ENCODE measurements at places on chromosomes 4 and X.

GRCh38 chrX:51421972-51422597 is 74.3 kb downstream of the NUDT11 start:
- no peak for DNase-seq

- DNase-seq, result no peak
Measured at GRCh38 chr4:137389911-137390520, 142.3 kb downstream of the PCDH18 start.

DNA sequence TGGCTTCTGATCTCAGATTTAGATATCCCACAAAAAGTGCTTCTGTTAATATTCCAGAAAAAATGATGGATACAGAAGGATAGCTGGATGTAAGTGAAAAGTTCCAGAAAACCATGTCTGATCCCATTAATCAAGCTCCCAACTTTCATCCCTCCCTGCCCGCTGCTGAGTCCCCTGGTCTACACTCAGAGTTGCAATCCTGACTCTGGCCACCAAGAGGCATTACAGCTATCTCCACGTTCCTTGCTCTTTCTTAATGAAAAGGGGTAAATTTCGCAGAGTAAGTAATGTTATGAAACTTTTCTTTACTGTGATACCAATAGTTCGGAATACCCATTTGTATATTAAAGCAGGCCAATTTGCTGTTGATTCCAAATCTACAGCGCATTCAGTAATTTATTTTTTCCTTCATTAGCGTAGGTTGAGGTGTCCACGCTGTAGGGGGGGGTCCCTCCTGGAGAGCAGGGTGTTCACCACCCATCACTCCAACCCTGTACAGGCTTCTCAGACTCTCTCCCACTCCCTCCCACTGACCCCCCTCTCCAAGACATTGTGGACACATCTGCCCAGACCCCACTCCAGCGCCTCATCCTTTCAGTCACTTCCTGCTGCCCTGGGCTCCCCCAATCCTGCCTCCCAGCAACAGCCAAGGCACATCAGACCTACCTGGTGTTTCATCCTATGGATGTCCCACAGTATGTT is 55.1 kb downstream of the RAB40A start:
- peak; percentile 0 for DNase-seq

- DNase-seq, result no peak
Measured at GRCh38 chr4:175325230-175325629, 407.1 kb downstream of the ADAM29 start.

DNA sequence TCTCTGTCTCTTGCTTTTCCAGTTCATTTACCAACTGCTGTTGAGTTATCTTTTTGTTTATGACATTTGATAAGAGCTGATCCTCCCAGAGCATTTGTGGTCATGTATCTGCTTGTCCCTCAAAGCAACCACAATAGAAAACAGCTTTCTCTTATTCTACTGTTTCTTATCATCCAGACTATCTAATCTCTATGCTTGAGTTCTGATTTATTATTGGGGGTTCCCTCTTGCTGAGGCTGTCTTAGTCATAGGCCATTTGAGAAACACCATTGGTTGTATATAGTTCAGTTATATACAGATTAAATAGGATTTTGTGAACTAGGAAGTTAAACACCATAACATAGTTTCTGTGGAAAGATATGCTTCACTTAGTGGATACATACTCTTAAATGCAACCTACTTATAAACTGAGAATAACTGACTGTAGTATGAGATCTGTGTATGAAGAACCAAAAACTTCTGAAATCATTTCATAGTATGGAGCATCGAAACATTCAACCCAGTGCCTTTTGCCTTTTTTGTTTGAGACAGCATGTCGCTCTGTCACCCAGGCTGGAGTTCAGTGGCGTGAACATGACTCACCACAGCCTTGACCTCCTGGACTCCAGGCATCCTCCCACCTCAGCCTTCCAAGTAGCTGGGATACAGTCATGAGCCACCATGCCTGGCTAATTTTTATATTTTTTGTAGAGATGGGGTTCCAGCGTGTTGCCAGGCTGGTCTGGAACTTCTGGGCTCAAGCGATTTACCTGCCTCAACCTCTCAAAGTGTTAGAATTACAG is 75.8 kb downstream of the STIM2 start:
- no peak for DNase-seq

All from amniotic stem cell (primary cell).